Naive thymus-derived CD4-positive, alpha-beta T cell (primary cell): ENCODE measurements at places on chromosomes 12 and 14. TPM values are rescaled to one million over a fixed set of nuclear protein-coding genes. Genes with fewer than 3 reads are reported as not detected.

Gene PNMA1
- 44.0 TPM for polyA plus RNA-seq

Gene IL31
- not detected for polyA plus RNA-seq

Gene FAM234B
- 4.3 TPM for polyA plus RNA-seq

Gene NEMP1
- 7.4 TPM for polyA plus RNA-seq

Gene BCL11B
- polyA plus RNA-seq = 10.9 TPM

Gene CALCOCO1
- polyA plus RNA-seq = 58.7 TPM

Gene IFNG-AS1
- polyA plus RNA-seq = 0.17 TPM

Gene MIPOL1
- polyA plus RNA-seq = not detected

Gene KRT6A
- polyA plus RNA-seq = not detected

Gene ADAM20
- not detected for polyA plus RNA-seq

Gene SYCP3
- polyA plus RNA-seq = not detected

Gene SLC6A15
- polyA plus RNA-seq = not detected

Gene DNAJC22
- not detected for polyA plus RNA-seq

Gene ARMH4
- not detected for polyA plus RNA-seq

Gene TAC3
- not detected for polyA plus RNA-seq

Gene NCKAP5L
- polyA plus RNA-seq = 1.8 TPM

Gene GNB3
- polyA plus RNA-seq = 0.23 TPM

Gene CRACR2A
- 19.9 TPM for polyA plus RNA-seq

Gene TAPBPL
- 48.7 TPM for polyA plus RNA-seq

Gene PTPN6
- polyA plus RNA-seq = 387 TPM

Gene LMNTD1
- not detected for polyA plus RNA-seq

Gene CMTM5
- polyA plus RNA-seq = not detected
